ENCODE measurements at places on chromosomes 3 and 15.

DNA sequence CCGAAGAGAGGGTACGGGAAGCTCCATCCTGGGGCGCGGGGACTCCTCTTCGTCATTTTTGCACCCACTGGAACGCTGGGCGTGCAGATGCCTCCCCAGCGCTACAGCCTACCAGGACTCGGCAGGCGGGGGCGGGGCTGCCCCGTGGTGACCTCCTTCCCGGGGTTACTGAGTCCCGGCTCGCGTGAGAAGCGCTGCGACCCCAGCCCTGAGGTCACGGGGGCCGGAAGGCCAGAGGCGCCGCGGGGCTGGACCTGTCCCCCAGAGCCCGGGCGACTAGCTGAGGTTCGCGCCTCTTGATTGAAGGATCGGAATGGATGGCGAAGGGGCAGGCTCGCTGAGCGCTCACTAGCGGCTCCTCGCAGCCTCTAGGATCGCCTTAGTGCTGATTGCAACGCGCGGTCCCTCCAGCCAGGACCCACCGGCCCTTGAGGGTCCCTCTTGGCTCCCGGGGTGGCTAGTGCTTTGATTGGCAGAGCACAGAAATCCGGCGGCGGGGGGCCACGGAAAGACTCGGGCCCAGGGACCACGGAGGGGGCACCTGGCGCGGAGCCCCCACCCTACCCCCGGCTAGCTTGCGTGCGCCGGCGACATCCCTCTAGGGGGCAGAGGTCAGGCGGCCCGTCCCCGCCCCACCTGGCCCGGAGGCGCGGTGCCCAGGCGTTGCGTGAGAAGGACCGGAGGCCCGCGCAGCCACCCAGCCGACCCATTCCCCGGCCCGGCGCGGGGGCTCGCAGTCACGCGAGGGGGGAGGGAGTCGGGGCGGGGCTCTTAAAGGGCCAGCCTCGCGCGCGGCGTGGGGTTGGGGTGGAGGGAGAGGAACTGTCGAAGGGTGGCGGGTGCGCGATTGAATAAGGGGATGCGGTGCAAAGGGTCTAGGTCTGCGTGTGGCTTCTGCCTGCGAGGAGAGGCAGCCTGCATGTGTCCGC, 781 bp upstream of the CYP1A1 start:
- DNase-seq: no peak

- no peak for DNase-seq
These were observed at the start of gene HOMER2 for GRCh38 chr15:82952158-82953081. TSS of gene HOMER2 (minus strand) at chr15:82952720. CDS start at chr15:82952535, 185 bp downstream.

GRCh38 chr3:20121088-20121487, 64.9 kb downstream of the SGO1 start:
- no peak for DNase-seq

DNA sequence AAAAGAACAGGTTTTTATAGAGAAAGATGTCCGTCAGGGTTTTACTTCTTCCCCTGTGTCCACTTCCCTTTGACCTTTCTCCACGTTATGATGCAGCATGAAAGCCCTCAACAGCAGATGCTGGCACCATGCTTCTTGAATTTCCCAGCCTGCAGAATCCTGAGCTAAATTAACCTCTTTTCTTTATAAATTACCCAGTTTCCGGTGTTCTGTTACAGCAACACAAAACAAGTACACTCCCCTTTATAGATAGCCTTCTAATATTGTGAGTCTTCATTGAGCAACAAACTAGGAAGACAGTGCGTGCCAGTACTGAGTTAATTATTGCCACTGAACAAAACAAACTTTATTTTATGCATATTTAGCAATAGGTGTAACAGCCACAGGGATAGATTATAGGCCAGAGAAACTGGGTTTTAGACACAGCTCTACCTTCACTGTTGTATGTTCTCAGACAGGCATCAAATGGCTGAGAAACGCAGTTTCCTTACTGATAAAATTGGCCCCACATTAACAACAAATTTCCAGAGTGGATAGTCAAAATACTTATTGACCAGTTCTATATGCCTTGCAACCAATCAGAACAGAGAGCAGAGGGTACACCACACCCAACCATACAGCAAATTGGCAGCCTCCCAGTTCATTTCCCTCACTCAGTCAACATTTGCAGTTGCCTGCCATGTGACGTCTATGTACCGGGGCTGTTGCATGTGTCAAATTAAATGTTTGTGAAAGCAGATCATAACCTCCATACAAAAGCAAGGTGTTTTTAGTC, 14.4 kb upstream of the TBL1XR1 start:
- no peak for DNase-seq

DNA sequence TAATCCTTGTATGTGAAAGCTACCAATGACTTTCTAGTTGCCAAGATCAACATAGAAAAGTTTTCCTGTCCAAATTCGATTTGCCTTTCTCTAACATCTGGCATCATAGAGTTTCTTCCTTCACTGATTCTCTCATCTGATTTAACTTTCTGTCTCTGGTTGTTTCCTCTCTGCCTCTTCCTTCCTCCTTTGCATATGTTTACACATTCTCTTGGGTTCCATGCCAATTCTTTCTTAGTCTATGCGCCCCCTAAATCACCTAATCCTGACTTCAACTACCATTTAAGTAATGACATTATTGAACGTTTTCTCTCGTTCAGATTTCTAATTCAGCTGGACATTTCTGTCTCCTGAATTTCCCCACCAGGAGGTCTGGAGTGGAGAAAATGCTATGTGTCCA, 561.9 kb upstream of the TGFBR2 start:
- DNase-seq: no peak

DNA sequence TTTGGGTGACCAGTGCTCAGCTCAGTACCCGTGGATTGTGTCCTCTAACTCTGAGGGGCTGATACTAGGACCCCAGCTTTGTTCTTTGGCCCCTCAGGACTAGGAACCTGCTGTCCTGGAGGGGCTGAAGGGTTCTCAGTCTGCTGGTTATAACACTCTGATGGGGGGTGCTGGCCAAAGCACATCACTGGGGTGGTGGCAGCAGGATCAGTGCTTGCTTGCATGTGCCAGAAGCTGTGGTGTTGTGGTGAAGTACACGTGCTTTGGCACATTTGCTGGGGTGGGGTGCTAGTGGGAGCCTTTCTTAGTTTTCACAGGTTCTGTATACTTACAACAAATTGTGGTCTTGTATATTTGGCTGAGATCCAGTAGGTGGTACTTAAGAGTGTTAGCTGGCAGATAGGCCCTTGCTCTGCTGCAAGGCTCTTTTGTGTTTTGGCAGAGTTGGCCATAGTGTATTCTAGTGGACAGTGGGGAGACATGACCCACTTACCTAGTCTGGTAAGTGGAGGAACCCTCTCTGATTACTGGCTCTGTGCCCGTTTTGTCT, 344.3 kb downstream of the EDEM1 start:
- DNase-seq: no peak

- DNase-seq: no peak
These were observed 39.3 kb downstream of the NKIRAS1 start for GRCh38 chr3:23877329-23877980.

- no peak for DNase-seq
These were observed 153.2 kb downstream of the UNC13C start for GRCh38 chr15:54131410-54131809.

DNA sequence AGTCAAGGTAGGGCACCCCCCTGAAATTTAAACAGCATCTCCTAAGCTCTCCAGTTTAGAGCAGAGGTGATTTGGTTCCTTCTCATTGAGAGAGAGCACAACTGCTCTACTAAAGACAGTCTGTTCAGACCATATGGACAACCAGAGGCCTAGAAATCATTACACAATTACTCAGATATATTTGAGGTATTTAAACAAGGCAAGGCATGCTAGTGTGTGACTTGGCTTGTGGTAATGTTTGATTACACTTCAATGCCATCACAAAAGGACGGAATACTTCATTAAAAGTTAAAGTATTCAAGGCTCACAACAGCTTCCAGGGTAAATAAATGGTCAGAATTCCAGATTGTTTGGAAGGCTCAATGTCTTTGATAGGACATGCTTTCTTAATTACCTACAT, 110.2 kb downstream of the LRTM1 start:
- no peak for DNase-seq

GRCh38 chr3:112437146-112438022, 61.9 kb downstream of the BTLA start:
- no peak for DNase-seq

GRCh38 chr3:184440151-184440550, 60.3 kb downstream of the CHRD start:
- DNase-seq: no peak

DNA sequence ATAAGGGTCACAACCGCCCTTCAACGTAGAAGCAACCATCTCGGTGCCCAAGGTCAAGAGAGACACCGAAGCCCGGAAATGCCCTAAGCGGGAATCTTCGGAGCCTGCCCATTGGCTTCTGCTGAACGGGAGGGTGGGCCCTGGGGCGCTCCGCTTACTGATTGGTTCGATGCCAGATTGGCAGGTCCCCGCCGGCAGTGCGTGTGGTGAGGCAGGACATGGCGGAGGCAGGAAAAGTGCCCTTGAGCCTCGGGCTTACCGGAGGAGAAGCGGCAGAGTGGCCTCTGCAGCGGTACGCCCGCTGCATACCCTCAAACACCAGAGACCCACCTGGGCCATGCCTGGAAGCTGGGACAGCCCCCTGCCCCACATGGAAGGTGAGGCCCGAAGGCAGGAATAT, at the start of gene REC114:
Gene REC114 (plus strand): TSS at position 197 of the 400 bp plus-strand sequence. CDS start 22 bp downstream, at position 219.
- no peak for DNase-seq

DNA sequence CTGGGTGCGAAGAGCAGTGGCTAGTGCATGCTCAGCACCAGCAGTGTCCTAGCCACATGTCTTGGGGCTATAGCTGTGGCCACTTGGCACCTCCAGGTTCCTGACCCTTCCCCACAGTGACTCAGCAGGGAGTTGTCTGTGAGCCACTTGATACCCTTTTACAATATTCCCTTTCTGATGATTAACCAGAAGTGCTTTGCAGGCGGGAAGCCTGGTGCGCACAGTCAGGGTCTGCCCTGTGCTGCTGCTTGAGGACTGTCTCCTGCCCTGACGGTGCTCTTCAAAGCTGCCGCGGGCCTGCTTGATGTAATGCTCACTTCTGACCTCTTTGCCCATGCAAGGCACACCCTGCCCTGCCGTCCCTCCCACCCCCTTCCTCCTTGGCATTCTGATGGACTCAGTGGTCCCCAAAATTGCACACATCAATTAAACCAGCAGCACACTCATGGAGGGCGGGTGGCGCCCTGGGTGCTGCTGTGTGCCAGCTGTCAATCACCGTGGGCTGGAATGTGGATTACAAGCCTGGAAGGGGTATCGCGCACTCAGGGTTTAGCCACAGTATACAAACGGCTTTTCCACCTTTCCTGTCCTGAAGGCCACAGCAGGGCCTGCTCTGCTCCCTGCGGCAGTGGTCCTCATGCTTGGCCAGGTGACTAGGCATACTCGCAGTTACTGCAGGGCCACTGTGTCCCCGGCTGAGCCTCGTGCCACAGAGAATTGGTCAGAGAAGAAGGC, 40.9 kb upstream of the PCSK6 start:
- DNase-seq: no peak

DNA sequence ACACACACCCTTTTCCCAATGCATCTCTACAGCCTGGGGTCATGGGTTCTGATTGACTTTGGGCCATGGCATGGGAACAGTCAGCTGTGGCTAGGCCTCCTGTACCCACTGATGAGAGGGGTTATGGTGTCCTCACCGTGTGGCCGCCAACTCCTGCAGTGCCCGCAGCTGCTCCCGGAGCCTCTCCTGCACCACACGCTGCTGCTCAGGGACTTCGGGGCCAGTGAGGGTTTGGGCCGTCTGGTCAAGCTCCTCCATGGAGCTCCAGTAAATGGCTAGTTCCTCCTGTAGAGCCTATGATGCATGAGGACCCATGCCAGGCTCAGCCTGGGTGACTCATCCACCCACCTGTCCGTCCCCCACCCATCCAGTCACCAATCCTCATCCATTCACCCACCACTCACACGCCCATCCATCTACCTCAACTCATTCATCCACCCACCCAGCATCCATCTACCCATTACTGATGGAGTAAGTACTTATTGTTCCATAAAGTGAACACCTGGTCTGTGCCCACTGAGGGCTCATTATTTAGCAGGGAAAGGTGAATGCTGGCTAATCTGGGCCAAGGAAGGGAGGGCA, 21.6 kb downstream of the SPTBN5 start:
- DNase-seq: no peak

GRCh38 chr3:194204042-194204987, 68.4 kb downstream of the HES1 start:
- no peak for DNase-seq

DNA sequence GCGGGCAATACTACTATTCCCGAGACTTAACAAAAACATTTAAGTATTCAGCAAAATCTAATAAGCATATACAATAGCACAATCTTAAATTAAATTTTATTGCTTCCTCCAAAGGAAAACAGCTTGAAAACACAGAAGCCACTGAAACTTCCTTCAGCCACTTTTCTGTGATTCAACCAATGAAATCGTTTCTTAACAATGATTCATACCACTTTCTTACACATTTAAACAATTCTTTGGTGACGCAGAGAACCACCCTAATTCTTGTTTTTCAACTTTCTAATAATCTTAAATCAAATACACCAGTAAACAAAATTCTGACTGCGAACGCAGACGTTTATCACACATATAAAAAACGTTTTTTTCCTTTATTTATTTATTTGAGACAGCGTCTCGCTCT, 4.1 kb downstream of the TJP1 start:
- no peak for DNase-seq

GRCh38 chr3:16026753-16027152, 147.7 kb upstream of the GALNT15 start:
- DNase-seq: no peak

GRCh38 chr3:15318661-15319060, 13.7 kb downstream of the SH3BP5 start:
- no peak for DNase-seq

DNA sequence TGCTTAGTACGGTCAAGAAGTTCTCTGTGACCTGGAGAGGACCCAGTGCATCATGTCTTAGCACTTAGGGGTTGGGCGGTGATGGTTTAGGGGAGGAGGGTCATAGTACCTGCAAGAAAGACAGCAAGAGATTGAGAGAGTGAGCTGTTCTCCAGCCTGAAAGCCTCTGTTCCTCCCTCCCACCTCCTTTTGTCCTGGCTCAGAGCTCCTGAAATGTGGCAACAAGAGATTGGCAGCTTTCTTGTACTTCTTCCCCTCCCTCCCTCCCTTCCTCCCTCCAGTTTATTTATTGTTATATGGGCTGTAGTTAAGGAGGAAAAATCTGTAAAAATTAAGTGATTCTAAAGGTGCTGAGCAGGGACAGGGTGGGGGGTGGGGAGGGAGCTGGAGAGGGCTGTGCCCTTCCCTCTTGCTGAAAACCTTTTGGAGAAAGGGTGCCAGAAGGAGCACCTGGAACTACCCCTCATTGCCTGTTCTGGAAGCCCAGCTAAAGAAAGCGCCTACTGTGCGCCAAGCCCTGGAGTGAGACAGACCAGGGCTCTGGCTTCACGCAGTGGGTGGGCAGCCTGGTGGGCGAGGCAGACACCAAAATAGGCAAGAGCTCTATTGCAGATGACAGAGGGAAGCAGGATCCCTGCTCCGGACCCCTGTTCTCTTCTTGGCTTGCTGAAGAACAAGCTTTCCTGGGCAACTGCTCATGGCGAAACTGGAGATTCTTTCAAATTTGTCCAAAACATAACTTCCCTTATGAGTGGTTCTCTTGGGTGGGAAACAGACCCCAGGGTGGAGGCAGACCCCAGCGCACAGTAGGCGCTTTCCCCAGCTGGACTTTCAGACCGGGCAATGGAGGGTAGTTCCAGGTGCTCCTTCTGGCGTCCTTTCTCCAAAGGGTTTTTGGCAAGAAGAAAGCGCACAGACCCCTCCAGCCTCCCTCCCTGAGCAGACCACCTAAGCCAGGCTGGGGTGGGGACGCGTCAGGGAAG, 35.6 kb downstream of the LINGO1 start:
- DNase-seq: no peak

Measured in NCI-H187 (cell line).